ENCODE measurements at places on chromosomes 4 and X.

- DNase-seq, result no peak
These were observed 85.0 kb upstream of the TENT5D start for GRCh38 chrX:80335062-80335830.

DNA sequence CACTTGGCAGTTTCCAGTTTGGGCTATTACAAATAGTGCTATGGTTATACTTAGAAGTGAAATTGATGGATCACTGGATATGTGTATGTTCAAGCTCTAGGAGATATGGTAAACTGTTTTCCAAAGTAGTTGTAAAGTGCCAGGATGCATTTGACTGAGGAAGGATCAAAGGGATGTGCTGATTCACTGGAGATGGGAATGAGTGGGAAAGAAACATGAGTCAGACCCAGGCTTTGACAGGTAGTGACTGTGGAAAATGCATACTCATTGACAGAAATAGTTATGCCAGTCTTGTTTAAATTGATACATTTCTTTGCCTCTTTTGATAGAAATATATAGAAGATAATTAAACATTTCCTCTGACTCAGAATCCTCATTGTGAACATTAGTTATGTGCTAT lies 77.9 kb downstream of the CEP135 start:
- DNase-seq, result no peak

DNA sequence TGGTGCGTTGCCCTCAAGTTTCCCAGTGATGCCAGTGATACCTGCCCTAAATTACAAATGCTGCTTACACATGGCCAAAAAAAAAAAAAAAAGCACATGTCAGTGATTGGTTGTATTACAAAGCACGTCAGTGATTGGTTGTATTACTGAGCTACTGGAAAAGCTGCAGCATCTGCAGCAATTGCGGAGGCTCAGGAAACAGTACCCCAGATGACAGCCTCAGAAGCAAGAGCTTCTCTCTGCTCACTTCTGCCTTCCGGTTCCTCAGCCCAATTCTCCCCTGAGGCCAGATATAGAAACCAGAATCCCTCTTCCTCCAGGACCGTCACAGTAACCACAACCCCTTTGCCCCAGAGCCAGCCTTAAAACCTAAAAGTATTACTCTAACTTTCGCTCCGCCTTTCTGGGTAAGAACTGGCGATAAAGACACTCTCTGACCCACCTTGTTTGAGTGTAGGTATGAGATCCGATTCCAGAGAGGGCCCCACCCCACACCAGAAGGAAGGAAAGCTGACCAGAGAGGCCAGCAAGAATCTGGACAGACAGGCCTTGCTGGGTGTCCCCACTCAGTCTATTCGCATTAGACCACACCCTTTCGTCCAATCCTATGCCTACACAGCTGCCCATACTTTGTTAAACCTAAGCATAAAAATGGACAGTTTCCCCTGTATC lies 85.0 kb upstream of the SORBS2 start:
- no peak for DNase-seq

DNA sequence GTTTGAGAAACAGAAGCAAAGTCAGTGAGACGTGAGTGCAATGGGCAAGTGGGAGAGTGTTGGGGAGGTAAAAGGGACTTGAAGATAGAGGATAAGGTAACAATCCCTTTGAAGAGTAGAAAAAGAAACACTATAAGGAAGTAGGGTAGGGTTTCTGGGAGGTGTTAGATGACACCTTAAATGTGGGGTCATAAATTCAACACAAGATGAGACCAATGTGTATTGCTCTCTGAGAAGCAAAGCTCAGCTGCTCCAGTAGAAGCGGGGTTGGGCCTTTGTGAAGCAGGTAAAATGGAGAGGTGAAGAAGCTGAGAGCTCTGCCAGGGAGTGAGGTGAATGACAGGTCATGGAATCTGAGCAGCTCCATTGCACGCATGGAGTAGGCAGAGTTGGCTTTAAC lies 85.3 kb downstream of the REELD1 start:
- no peak for DNase-seq

- DNase-seq, result no peak
These were observed 516.8 kb downstream of the SMARCA1 start for GRCh38 chrX:129006491-129006890.

- DNase-seq, result peak; percentile 1
These were observed 891 bp downstream of the CISD2 start for GRCh38 chr4:102869569-102870197.

All from GM04503 (cell line).